Stimulated activated CD8-positive, alpha-beta memory T cell treated with anti-CD3 and anti-CD28 coated beads, Interleukin-15, amount 100 ng/mL, for 48 hours (primary cell): ENCODE measurements at places on chromosomes 2 and 18.

DNA sequence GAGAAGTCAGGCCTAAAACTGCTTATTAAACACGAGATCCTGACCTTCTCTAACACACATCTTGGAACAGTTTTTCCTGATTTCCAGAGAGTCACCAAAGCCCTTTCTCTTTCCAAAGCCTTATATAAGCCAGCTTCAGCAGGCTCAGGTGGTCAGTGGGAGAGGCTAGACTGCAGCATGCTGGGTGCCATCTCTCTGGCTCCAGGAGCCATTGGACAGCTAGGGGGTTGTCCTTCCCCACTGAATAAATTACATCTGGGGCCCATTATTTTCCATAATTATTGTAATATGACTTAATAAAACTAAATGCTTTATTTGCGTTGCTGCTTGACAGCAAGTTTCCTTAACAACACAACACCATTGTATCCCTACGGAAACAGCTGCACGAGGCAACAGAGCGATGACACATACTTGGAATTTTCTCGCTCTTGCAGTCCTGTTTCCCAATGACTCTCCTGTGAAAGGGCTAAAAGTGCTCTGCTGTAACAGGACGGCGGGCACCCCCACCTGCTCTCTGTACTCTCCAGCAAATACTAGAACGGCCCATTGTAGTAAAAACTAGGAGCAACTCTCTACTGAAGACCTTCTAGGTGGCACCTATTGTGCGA is 160.6 kb downstream of the RNF144A start:
- DNase-seq = no peak

- no peak for DNase-seq
Measured at GRCh38 chr18:55407191-55407590, 180.8 kb downstream of the TCF4 start.

GRCh38 chr2:142175813-142176338 is 45.1 kb upstream of the LRP1B start:
- no peak for DNase-seq

DNA sequence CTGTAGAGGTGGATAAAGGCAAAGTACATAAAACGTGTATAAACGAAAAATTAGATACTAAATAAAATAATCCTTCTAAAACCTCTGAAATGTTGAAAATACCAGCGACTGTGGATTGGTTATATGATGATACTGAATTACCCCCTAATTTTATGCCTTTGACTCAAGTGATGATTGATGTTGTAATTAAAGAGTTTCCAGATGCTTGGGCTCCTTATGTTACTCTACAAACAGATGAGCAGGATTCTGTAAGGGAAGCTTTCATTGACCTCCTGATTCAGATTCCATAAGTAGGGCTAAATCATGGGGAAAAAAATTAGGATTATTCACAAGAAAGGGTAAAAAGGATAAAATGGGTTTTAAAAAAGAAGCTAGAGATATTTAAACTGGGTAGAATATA is 418.2 kb upstream of the SLC39A10 start:
- no peak for DNase-seq

- no peak for DNase-seq
Measured at GRCh38 chr2:224781400-224781799, 65.2 kb upstream of the CCDC195 start.

GRCh38 chr18:13306583-13306982 is 88.0 kb downstream of the LDLRAD4 start:
- DNase-seq = no peak

GRCh38 chr18:61651145-61651879 is 241.5 kb downstream of the RNF152 start:
- no peak for DNase-seq

GRCh38 chr18:79372461-79372860 is 23.3 kb upstream of the NFATC1 start:
- DNase-seq = no peak

GRCh38 chr18:22813648-22814328 is 119.3 kb upstream of the RBBP8 start:
- DNase-seq = no peak

- no peak for DNase-seq
Measured at GRCh38 chr2:197850882-197851450, 46.6 kb downstream of the PLCL1 start.

GRCh38 chr2:99619151-99619550 is 129.3 kb upstream of the REV1 start:
- DNase-seq = no peak

- DNase-seq = no peak
Measured at GRCh38 chr2:238155051-238155760, 3.6 kb upstream of the ERFE start.

GRCh38 chr2:55151733-55152433 is 80.2 kb downstream of the CLHC1 start:
- no peak for DNase-seq

GRCh38 chr18:55879331-55879730 is 291.3 kb upstream of the TCF4 start:
- no peak for DNase-seq

DNA sequence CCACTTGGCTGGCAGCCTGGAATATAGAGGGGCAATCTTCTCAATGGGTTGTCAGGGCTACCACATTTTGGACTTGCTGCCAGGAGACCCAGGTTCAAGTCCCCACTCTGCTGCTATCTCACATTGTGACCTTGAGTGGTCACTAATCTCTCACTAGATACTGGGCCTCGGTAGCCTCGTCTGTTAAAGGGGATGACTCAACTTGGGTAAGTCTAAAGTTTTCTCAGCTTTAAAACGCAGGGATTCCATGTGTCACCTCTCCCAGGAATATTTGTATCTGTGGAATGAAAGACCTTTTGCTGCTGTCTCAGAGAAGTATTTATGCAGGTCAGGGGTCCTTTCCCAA is 86.3 kb downstream of the SEMA4F start:
- no peak for DNase-seq

- DNase-seq = no peak
Measured at GRCh38 chr2:61928826-61929461, 23.5 kb downstream of the COMMD1 start.

GRCh38 chr2:128726911-128727310 is 408.2 kb upstream of the HS6ST1 start:
- DNase-seq = no peak

- no peak for DNase-seq
Measured at GRCh38 chr18:78805840-78806239, 173.8 kb upstream of the SALL3 start.

- no peak for DNase-seq
Measured at GRCh38 chr2:38010995-38011394, 65.0 kb downstream of the CYP1B1 start.

DNA sequence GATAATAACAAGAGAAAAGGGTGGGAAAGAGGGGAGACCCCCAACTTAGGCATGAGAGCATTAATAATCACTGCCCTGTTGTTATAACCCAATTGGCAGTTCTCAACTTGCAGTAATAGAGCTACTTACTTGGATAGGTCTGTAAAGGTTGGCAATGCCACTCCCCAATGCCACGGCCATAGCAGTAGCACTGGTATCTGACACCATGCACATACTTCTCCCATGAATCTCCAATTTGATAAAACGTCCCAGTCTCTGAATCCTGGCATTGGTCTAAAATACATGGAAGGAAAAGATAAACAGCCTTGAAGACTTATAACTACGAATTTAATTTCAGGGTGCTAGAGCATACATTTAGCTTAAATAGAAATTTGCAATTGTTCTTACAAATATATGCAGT is 16.8 kb downstream of the FN1 start:
- no peak for DNase-seq

DNA sequence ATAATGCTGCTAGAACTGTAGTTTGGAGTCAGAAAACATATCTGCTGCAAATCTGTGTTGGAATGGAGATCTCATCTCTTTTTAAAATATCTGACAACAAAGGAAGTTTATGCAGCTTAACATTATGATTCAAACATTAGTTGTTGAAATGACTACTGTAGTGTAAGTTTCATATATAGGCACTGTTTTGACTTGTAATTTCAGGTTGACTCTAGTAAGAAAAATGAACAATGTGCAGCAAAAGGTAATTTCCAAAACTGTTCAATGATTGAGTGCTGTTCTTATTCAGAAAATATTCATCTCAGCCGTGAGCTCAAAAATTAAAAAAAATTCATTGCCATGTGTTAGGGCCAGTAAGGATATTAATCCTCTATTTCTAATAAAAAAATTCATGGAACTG is 48.5 kb downstream of the CCDC138 start:
- no peak for DNase-seq

GRCh38 chr2:177164131-177164530 is 48.5 kb upstream of the HNRNPA3 start:
- no peak for DNase-seq
